ENCODE measurements at places on chromosomes 2 and 18.

GRCh38 chr2:215110918-215111317, 27.5 kb downstream of the ABCA12 start:
- DNase-seq = no peak

- no peak for DNase-seq
Observed at GRCh38 chr2:112803691-112804521, 19.6 kb upstream of the IL1A start.

DNA sequence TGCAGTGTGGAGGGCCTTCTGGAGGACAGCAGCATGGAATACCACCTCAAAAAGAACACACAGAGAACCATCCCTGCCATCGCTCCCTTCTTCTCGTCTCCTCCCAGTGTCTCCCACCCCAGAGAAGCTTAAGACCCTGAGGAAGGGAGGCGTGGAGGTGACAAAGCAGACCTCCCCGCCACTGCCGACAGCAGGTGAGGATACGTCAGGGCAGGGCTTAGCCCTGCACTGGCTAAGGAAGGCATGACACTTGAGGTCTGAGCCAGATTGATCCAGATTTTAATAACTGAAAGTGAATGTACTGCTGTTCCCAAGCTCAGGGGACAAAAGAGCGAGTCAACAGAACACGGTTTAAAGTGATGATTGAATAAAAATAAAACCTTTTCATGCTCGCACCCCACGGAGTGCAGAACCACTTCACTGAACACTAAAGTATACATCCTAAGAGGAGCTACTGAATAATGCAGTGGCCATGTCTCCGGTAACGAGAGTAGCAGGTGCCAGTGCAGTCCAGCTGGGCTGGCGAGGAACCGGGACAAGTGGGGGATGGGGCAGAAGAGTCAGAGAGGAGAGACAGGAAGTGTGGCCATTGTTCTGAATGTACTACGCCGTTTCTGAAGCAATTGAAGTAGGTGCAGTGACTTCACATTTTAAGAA, 391.0 kb downstream of the CDH2 start:
- peak; percentile 98 for DNase-seq

- DNase-seq = no peak
Observed at GRCh38 chr2:23028106-23028505, 356.9 kb upstream of the KLHL29 start.

DNA sequence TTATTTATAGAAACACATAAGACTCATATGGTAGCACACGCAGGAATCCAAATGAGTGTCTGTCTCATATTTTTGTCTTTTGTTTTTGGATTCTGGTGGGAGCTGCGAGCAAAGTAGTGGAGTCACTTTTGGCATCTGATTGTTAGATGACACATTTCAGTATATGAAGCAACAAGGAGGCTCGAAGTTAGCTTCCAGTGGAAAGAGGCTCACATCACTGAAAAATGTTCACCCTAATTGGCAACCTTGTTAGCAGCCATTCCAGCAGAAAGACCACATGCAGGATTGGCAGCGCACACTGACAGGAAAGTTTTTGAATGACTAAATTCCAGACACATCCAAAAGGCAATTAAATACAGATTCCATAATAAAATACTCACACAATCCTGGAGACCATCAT, 87.4 kb downstream of the MYT1L start:
- no peak for DNase-seq

GRCh38 chr2:216671791-216672343, 23.5 kb downstream of the IGFBP5 start:
- no peak for DNase-seq

GRCh38 chr2:164498836-164499235, 122.4 kb downstream of the GRB14 start:
- DNase-seq = no peak
